ENCODE measurements at places on chromosomes 12 and 14.

DNA sequence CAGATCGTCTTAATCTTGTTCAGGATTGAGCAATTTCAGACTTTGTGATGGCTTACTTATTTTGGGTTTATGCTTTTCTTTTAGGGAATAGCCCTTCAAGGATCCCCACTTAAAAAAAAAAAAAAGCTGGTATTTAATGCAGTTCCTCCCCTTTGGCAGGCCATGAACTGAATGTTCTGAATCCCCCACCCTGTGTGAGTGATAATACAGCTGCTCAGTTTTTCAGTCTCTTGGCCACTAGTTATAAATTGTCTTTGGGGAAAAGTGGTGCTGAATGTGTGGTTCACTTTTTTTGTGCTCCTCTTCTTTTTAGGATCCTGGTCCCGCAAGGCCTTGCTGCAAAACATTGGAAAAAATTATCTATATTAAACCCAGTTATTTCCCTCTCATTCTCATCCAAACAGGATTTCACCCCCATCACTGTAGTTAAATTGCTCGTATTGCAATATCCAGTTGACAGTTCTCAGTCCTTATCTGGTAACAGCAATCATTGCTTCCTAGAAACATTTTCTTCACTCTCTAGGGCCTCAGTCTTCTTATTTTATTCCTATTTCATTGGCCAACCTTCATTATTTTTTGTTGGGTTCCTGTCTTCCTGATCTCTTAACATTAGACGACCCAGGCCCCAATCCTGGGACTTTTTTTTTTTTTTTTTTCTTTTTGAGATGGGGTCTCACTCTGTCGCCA lies 73.1 kb upstream of the PAWR start:
- no peak for DNase-seq

- no peak for DNase-seq
Measured at GRCh38 chr12:104105461-104105860, 32.5 kb downstream of the NFYB start.

GRCh38 chr12:75389061-75389460 lies 1.8 kb upstream of the GLIPR1L2 start:
- DNase-seq = no peak

DNA sequence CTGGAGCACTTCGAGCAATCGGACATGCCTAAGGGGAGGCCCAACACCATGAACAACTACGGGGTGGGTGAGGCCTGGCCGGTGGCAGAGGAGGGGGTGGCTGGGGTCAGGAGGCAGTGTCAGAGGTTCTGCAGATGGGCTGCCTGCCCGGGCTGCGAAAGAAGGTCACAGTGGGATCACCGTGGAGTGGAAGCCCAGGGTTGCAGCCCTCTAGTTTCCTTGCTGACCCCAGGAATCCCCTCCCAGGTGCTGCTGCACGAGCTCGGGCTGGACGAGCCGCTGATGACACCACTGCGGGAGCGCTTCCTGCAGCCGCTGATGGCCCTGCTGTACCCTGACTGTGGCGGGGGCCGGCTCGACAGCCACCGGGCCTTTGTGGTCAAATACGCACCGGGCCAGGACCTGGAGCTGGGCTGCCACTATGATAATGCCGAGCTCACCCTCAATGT lies 1.9 kb upstream of the ARL6IP4 start:
- DNase-seq = no peak

GRCh38 chr12:46534327-46534840 lies 161.8 kb upstream of the SLC38A2 start:
- no peak for DNase-seq

- no peak for DNase-seq
Measured at GRCh38 chr12:44225149-44225510, 389.2 kb downstream of the TMEM117 start.

DNA sequence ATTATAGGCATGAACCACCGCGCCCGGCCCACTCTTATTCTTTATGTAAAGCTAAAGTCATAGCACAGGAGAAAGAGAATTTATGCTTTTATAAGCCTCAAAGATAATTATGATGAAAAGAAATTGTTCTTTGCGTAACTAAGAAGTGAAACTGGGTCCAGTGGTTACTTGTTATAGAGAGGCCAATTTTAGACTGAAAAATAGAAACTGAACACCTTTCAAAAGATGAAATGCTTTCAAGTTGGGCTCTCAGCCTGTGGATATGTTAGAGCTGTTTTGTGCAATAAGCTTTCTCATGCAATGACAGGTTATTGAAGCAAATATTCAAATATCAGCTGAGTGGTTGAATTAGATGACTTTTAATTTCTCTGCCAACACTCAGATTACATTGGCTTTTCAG lies 7.9 kb downstream of the TMEM253 start:
- DNase-seq = no peak

GRCh38 chr12:60760965-60761364 lies 1165.1 kb downstream of the SLC16A7 start:
- no peak for DNase-seq

DNA sequence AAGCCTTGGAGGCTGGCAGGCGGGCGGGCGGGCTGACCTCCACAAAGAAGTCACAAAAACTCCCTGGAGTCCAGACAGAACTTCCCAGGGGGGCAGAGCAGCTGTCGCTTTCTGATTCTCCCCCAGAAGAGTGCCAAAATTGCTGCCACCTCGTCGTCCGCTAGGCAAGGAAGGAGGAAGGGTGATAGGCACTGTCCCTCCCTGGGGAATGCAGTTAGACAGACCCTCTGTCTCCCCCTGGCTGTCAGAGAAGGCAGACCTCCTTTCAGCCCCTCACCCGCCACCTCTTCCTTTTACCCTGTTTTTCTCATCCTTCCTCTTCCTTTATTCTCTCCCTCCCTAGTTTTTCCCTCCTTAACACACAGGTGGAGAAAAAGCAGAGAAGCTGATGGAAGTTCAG lies 18.7 kb downstream of the GRIN2B start:
- no peak for DNase-seq

DNA sequence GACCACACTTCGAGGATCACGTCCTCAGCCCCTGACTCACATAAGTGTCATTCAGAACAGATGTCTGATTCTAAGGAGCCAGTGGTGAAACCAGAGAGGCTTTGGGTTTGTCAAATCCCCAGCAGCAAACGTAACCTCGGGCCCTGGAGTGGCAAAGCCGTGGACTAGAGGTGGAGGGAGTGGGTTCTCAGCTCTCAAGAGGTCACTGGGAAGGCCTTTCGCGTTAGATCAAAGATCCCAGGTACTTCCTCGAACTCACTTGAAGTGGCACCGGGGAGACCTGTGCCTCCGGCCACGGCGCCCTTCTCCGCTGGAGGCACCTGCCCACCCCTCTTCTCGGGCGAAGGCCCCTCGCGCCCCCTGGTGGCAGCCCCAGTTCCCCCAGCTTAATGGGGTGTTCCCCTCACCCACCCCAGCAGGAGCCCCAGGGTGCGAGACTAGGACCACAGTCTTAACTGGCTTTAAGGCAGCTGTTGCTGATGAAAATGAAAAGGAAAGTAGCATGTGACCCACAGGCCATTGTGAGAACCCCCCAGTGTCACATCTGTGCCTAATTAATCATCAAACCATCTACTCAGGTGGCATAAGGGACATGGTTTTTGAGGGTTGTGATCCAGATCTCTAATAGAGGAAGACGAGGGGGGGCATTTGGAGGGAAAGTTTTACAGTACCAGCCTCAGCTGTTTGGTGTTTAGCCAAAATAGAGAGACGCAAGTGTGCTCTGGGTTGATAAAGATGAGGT lies 672 bp upstream of the ESR2 start:
- no peak for DNase-seq

DNA sequence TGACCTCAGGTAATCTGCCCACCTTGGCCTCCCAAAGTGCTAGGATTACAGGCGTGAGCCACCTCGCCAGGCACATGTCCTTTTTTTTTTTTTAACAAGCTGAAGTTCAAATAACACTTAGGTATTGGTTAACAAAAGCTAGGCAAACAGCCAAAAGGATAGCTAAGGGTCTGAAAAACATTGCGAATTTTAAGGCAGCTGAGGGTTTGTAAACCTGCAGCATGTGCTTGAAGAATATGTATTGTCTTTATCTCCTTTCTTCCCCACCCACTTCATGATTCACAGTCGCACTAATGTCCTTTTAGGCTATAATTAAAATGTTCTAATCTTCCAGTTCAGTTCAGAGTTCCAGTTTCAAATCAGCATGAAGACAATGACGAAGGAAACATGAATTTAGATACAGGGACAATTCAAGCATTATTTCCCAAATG lies 30.1 kb upstream of the CERS5 start:
- DNase-seq = no peak

GRCh38 chr12:27922531-27923139 lies 49.9 kb downstream of the PTHLH start:
- DNase-seq = peak; percentile 8

DNA sequence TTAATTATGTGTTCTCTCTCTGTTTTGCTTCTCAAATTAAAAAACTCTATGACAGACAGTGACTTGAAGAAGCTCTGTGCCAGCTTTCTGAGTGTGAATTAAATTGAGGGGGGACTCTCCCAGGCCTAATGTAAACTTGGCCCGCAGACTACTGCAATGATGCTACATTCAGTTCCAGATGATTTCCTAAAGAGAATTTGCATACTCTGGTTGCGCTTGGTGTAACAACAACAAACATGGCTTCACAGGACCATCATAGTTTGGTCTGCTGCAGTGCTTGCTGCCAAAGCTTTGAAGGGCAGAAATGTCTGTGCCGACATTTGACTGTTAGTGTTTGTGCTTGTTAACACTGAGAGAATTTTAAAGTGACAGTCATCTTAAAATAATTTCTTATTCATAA lies 25.0 kb downstream of the CFAP54 start:
- no peak for DNase-seq

DNA sequence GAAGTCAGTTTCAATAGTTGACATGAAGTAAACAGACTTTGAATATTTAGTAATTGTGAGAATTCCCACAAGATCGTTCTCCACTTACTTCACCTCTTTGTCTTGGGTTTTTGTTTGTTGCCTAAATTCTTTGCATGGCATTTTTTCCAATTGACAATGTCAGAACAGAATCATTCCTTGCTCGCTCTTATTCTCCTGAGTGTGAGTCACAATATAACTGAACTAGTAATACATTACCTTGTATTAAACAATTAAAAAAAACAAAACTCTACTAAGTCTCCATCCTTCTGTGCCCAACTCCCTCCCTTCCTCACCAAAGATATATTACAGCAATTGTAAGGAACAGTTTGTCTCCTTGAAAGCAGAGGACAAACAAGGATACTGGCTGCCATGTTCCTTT lies 638.8 kb upstream of the NOVA1 start:
- DNase-seq = no peak

DNA sequence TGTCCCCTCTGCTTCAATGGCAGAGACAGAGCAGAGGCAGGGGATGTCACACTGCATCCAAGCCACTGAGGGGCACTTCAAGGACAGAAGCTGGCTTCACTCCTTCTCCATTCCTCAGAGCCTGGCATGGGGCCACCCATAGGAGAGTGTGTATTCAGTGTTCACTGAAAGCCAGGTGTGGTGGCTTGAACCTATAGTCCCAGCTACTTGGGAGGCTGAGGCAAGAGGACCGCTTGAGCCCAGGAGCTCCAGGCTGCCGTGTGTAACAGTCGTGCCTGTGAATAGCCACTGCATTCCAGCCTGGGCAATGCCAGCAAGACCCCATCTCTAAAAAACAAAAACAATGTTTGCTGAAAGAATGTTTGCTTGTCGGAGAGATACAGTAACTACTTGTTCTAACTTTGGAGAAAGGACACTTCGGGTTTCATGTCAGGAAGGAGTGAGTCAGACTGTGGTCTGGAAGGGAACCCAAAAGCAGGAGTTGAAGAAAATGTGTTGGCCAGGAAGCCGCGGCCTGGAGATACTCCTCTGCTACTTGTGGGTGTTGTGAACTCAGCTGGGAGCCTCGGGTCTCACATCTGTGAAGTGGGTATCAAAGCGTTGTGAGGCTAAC lies 43.4 kb downstream of the ELK3 start:
- no peak for DNase-seq

DNA sequence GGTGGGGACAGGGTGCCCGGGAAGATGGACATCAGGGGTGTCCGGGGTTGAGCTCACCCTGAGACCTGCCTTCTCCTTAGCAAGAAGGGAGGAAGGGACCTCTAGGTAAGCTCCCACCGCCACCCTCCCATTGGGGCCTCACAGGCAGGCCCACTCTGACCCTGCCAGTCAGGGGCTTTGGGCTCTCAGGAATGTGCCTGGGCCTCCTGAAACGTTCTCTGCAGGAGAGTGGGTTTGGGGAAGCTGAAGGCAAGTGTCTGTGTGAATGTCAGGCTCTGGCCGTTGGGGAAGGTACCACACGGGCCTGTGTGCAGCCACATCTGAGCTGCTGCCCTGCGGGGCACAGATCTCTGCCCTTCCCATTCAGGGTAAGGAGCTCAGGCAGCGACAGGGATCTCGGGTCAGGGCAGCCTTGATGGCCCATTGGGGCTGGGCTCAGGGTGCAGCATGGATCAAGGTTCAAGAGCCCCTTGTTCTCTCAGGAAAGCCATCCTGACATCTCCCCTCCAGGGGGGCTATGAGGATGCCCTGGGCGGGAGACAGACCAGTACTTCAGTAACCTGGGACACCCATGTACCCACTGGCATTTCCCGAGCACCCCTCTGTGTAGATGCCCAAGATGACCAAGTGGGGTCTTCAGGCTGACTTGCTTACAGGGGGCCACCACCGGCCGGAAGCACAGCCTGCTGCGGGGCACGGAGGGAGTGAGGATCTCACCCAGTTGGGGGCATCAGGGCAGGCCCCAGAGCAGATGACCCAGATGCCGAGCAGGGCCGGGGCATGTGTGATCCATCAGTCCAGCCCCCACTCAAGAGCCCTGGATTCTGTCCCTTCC lies 29.7 kb downstream of the FAM222A start:
- DNase-seq = no peak

GRCh38 chr12:132178801-132179401 lies 34.6 kb downstream of the NOC4L start:
- DNase-seq = no peak

DNA sequence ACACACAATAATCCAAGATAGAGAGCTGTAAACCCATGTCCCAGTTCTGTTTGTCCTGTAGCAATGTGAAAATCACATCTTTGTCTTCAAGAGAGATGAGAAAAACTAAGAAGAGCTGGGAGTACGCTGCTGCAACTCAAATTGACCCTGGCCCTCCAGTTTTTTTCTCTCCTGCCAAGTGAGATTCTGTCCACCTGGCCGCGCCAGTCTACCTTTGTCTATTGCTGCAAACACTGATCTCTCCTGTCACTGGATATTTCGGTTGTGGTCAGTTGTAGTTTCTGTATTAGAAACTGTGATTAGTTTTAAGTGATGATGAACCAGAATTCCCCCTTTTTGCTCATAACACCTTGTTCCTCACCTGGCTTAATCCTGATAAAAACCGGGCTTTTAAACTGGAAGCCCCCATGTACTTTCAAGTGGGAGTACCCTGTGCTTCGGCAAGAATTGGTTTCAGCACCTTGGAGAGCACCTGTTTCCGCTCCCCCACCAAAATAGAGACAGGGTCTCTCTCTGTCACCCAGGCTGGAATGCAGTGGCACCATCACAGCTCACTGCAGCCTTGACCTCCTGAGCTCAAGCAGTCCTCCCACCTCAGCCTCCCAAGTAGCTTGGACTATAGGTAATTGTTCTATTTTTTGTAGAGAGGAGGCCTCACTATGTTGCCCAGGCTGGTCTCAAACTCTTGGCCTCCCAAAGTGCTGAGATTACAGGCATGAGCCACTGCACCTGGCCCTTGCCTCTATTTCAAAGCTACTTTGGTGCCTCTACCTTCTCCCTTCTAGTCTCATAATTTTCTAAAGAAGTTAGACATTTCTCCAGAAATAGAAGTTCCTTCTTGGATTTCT lies 156.8 kb downstream of the PHETA1 start:
- no peak for DNase-seq

- peak; percentile 83 for DNase-seq
Measured at GRCh38 chr14:100213956-100214769, 24.8 kb upstream of the YY1 start.
